ENCODE measurements at places on chromosomes 12 and 14.
A peak's percentile ranks its signal among the peaks of the same experiment; 100 is the strongest.

DNA sequence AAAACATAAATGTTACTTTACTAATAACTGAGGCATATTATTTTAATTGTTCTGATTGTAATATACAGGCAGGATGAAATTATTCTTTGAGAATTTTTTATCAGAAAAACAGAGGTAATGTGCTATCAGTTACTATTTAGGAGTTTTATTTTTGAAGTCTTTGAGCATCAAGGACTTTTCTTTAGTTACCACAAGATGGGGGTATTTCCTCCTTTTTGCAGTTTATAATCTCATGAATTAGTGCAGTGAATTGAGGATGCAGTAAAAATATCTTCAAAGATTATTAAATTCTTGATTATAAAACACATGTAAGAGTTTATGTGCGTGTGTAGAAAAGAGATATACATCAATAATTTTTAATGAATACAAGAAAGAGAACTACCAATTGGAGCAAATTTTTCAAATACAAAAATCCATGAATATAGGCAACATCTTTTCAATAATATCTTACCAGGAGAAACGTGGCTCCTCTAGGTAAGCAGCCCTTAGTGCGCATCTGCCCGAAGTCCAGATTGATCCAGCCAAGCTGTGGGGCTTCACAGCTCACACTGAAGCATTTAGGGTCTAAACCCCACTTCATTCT is 71.6 kb downstream of the ERGIC2 start:
- DNase-seq: no peak

DNA sequence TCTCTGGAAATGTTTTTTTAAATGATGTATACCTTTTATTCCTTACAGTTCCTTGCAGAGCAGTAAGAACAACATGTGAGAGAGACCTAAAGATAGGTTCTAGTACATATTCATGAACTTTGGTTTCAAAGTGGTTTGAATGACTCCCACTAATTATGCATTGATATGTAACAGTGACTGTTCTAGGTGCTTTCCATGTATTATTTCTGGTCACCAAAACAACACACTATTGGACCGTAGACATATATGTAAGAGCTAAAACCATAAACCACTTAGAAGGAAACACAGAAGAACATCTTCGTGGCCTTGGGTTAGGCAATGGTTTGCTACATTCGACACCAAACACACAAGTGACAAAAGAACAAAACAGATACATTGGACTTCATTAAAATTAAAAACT is 37.9 kb downstream of the SOX5 start:
- no peak for DNase-seq

GRCh38 chr14:55026793-55027561 is at the start of the genes SOCS4 and WDHD1:
SOCS4 (plus strand) TSS chr14:55027236; CDS start chr14:55043042, 15,806 bp downstream.
WDHD1 (minus strand) TSS chr14:55027099; CDS start chr14:55026787, 312 bp downstream.
- peak; percentile 96 for DNase-seq

GRCh38 chr14:104805326-104805678 is 4.4 kb downstream of the ZBTB42 start:
- DNase-seq: no peak

DNA sequence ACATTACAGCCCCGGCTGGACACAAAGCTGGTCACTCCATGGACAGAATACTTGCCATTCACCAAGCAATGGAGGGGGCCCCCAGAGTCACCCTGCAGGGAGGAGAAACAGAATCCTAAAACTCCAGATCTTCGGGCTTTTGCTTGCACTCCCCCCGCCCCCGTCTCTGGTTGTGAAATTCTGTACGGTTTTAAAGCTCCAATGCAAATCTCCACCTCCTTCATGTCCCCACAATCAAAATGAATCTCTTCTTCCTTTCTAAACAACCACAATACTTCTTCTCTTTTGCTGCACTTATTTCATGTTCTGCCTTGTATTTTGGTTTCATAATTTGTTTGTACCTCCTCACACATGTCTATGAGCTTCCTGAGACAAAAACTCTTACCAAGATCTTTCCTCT is 5.8 kb upstream of the BIN2 start:
- no peak for DNase-seq

GRCh38 chr12:30694412-30695198 is 1.1 kb downstream of the IPO8 start:
- no peak for DNase-seq

DNA sequence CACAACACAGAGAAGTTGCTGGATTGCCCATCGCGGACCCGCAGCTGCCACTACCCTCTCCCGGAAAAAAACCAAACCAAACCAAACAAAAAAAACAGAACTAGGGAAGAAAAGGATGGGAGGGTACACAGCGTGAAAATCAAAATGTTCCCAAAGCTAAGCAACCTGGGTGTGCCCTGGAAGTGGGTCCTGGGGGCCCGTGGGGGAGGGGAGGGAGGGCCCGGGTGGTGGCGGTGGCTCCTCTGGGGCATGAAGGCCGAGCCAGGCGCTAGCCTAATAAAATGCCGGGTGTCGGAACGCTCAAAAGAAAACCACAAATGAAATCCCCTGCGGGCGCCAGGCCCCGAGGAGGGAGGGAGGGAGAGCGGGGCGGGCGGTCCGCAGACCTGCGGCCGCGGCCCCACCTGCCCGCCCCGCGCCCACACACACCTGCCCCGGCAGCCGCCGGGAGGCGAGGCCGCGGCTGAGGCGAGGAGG is 787 bp downstream of the HECTD4 start:
- DNase-seq: peak; percentile 37

DNA sequence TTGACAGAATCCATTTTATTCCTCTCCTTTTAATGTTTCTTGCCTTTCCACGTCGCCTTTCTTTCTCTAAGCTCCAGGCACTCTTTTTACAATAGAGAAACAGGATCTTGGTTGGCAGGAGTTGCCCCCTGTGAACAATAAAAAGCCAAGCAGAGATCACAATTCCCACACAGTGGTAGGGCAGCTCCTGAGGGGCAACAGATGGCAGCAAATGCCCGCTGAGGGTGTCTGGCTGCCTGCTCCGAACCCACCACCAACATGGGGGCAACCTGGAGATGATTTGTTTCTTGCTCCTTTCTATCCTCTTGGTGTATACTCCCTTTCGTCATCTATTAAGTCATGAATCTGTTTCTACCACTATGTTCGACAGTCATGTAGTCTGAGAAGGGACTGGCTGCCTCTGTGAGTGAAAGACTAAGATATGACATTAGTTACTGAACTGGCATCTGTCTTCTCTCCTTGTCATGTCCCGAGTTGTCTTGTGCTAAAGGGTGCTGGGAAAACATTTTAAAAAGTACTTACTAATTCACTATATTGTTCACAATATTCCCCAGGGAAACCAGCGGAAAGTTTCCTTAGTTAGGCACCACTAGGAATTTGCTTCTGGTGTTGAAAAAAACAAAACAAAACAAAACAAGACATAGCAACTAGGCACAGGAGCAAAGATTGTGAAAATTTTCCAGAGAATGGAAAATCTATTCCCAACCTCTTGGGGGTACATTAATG is 170.1 kb downstream of the STXBP6 start:
- DNase-seq: no peak

DNA sequence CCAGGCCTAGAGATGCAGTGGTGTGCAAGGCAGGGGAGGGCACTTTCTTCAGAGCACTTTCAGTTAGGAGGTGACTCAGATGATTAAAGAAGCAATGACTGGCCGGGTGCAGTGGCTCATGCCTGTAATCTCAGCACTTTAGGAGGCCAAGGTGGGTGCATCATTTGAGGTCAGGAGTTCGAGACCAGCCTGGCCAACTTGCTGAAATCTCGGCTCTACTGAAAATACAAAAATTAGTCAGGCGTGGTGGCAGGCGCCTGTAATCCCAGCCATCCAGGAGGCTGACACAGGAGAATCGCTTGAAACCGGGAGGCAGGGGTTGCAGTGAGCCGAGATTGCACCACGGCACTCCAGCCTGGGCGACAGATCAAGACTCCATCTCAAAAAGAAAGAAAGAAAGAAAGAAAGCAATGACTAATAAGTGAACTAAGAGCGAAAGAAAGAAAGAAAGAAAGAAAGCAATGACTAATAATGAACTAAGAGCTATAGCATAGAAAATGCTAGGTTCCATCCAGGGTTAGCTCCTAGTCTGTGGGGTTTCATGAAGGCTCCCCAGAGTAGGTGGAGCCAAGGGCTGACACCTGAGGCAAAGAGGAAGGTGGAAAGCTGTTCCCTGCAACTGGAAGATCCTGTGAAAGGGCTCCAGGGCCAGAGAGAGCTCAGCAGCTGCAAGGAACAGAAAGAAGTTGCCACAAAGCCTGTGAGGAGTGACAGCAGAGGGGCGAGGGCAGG is 334.5 kb downstream of the CACNA1C start:
- DNase-seq: peak; percentile 39

- DNase-seq: peak; percentile 5
These were observed 513 bp downstream of the BCAT1 start for GRCh38 chr12:24948420-24948756.

- no peak for DNase-seq
These were observed 45.2 kb upstream of the MAP1LC3B2 start for GRCh38 chr12:116513944-116514343.

DNA sequence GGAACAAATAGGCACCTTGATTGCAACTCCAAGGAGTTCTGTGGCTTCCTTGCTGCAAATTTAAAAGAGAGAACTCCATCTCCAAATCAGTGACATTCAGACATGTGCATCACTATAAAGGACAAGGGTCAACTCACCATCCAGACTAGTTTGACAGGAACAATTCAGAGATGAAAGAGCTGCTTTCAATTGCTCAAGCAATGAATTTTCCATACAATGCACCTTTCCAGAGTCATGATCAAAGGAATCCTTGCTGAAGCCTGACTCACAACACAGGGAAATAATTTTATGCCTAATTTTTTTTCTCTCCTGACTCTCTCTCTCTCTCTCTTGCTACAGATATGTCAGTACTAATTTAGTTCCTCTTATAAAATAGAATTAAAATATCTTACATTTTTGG is 380.5 kb upstream of the GARIN6 start:
- no peak for DNase-seq

All from stimulated activated CD8-positive, alpha-beta memory T cell treated with anti-CD3 and anti-CD28 coated beads, Interleukin-2, amount 100 ng/mL, for 48 hours (primary cell).